Ovary (tissue), 10 donors: ENCODE measurements at places on chromosomes 2 and 18. TPM values are rescaled to one million over a fixed set of nuclear protein-coding genes. Genes with fewer than 3 reads are reported as not detected.

The CTAGE1 gene
- not detected for total RNA-seq

The GPAT2 gene
- total RNA-seq = 1.1 TPM

The SF3B1 gene
- total RNA-seq = 247 TPM

The HNRNPLL gene
- 48.9 TPM for total RNA-seq

- no peak for DNase-seq
Observed at GRCh38 chr2:205324355-205324754, 357.9 kb upstream of the NRP2 start.

DNA sequence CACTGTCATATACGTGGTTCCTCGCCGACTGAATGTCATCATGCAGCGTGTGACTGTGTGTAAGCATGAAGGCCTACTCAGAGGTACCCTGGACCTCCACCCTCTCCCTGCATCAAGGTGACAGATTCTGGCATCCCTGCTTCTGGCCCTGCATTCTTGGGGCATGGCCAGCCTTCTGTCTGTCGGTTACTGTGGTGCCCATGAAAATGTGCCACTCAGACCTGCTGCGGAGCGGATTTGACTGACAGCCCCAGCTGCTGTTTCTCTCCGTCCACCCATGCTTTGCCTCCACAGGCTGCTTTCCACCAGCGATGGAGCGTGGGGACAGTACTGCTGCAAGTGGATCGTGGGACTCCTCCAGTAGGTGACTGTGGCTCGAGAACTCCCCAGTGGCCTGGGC is 9.6 kb downstream of the TMEM177 start:
- no peak for DNase-seq

- no peak for DNase-seq
Observed at GRCh38 chr2:24088821-24089359, 4.3 kb upstream of the TP53I3 start.

GRCh38 chr2:230348787-230349186 is 21.8 kb downstream of the SP140L start:
- no peak for DNase-seq

GRCh38 chr2:46179037-46179621 is 118.1 kb upstream of the EPAS1 start:
- peak; percentile 79 for DNase-seq
